Activated CD4-positive, alpha-beta T cell treated with anti-CD3 and anti-CD28 coated beads, Interleukin-2, amount 50 U/mL, for 48 hours (primary cell): ENCODE measurements at places on chromosomes 6 and 20.
A peak's percentile ranks its signal among the peaks of the same experiment; 100 is the strongest.

GRCh38 chr6:7171119-7171518, 63.4 kb downstream of the RREB1 start:
- DNase-seq: no peak

DNA sequence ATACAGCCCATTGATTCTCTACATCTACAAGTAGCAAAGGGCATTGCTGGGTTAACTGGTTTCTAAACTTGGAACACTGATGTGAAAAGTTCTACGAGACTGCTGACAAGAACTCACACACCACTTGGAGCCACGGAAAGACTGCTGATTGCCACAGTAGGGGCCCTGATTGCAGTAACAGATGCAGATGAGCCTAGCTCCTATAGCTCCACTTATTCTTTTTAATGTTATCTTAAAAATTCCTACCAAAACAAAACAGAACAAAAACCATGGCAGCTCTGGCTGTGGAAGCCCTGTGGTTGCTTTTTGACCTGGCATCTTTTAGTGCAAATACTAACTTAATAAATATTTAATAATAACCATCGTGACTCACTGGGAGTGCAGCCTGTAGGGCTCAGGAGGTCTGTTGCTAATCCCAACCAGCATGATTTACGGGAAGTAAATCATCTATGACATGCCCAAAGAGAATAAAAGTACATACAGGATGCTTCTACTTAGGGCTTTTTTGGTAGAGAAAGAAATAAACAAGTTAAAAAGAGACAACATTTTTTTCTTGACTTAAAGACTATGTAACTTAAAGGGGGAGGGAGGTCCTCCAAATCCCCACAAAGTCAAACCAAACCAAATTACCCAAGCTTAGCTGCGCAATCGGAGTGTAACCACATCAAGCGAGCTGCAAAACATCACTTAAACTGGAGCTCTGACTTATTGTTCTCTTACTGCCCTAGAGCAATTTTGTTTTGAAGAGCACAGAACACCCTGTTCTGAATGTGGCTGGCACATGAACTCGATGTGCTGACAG, 87.2 kb downstream of the FKBP5 start:
- peak; percentile 26 for DNase-seq

- DNase-seq: no peak
Measured at GRCh38 chr20:47300071-47300470, 56.4 kb downstream of the ZMYND8 start.

DNA sequence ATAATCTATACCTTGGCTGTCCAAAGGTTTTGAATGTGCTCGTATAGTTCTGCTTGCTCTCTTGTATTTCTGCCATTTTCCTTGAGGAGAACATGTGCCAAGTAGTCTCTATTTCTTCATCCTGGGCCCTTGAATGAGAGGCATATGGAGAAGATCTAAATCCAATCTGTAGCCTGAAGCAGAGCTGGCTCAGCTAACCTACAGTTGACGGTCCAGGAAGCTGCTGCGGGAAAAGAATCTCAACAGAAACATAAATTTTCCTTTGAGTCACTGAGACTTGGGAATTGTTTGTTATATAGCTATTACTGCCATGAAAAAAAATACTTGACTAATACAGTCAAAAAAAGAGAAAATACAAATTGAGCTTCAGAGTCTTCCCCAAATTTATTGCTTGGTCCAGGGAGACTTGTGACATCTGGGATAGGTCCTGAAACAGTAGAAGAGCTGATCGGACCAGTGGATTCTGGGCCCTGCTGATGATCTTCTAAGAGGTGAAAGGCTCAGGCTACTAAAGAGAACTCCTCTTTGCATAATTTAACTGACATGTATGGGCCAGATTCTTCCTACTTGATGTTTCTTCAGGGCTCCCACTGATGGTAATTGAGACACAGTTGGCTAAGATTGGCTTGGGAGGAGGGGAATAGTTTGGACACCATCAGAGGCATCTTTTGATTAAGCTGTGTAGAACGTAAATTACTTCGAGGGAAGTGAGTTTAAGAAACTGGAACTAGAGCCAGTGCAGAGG, 29.9 kb upstream of the PLCB4 start:
- DNase-seq: no peak

DNA sequence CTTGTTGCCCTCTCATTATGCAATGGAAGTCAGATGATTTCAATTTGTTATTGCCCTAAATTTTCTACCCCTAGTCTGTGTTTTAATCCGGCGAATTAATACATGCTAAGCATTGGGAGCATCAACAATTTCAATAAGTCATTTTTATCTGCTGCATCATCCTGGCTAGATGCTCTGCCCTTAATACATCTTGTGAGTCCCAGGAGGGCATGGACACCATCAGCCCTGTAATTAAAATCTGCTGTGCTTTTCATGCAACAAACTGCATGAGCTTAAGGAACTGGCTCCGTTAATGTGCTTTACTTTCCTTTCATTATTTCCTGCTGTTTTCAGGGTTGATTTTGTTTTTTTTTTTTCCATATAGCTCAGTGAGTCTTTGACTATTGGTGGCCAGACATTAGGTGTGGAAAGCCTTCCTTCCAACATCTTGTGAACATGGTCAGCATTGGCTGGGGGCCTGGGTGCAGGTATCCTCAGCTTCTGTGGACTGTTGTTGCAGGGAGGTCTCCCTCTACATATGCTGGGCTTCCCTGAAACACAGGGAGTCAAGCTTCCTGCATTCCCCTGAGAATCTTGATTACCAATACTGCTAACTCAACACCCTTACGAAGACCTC, 8.5 kb upstream of the PBOV1 start:
- no peak for DNase-seq

- DNase-seq: no peak
Measured at GRCh38 chr6:28537065-28537464, 11.4 kb downstream of the GPX5 start.

DNA sequence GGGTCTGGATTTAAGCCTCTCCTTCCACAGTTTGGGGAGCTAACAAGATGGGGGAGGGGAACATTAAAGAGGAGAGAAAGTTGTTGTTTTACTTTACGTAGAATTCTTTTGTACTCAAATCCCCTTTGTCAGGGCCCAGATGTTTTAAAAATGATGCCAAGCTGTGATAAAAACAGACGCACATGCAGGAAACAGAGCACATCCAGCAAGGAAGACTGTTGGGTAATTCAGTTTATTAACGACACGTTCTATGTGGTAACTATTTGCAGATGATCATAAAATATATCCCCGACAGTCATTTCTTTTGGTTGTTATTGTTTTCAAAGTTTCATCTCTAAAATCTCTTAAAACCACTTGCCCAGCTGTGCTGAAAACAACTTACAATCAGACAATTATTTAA, 307.0 kb upstream of the PRDM1 start:
- no peak for DNase-seq

- DNase-seq: no peak
Measured at GRCh38 chr20:3421985-3422384, 14.5 kb upstream of the DNAAF9 start.

DNA sequence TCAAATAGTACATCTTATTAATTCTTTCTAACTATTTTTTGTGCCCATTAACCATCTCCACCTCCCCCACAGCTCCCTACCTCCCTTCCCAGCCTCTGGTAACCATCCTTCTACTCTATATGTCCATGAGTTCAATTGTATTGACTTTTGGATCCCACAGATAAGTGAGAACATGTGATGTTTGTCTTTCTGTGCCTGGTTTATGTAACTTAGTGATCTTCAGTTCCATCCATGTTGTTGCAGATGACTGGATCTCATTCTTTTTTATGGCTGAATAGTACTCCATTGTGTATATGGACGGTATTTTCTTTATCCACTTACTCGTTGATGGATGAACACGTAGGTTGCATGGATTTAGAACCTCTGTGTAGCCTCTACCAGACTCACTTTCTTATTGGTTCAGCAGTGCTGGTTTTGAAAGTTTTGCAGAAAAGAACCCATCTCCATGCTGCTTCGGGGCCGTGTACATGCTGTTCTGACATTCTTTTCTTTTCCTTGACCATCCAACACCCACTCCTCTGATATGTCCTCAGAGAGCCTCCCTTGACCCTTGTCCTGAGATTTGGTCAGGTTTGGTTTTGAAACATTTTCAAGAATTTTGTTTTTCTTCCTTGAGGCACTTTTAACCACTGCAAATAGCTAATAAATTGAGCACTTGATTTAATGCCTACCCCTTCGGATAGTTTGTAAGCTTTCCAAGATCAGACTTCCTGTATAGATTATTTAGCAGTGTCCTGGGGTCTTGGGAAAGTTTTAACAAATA, 231.2 kb upstream of the ZFP64 start:
- DNase-seq: no peak

GRCh38 chr6:25642667-25643328, 9.2 kb upstream of the SCGN start:
- no peak for DNase-seq

GRCh38 chr6:95629551-95629950, 52.2 kb downstream of the MANEA start:
- no peak for DNase-seq

DNA sequence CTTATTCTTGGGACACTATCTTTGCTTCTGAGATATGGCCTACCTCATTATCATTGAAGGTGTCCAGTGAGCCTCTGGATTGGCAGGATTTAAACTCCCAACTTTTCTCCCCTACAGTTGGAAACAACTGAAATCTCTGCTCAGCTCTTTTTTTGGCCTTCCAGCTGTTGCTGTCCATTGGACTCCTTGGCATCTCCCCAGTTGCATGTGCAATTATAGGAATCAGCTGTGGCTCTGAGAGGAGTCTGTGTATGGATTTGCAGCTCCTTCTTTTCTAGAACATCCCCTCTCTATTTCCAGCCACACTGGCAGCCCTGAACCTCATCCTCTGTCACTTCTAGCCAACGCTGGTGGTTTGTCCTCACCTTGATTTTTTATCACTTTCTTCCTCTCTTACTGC, 21.2 kb downstream of the RAB22A start:
- no peak for DNase-seq

DNA sequence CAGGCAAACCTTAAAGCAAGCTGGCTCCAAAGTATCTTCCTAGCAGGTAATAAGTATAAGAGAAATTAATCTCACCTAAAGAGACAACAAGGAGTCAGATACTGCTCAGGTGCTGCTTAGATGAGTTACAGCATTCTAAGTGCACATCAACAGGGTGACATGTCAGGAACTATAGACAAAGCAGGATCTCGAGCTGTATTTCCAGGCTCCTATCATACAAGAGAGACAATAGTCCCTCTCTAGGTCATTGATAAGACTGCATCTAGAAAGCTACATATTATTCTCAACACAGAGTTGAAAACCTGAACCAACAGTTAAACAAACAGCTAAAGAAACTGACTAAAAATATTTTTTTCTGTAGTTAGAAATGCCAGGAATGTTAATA, 3.9 kb downstream of the PTPRK start:
- no peak for DNase-seq

DNA sequence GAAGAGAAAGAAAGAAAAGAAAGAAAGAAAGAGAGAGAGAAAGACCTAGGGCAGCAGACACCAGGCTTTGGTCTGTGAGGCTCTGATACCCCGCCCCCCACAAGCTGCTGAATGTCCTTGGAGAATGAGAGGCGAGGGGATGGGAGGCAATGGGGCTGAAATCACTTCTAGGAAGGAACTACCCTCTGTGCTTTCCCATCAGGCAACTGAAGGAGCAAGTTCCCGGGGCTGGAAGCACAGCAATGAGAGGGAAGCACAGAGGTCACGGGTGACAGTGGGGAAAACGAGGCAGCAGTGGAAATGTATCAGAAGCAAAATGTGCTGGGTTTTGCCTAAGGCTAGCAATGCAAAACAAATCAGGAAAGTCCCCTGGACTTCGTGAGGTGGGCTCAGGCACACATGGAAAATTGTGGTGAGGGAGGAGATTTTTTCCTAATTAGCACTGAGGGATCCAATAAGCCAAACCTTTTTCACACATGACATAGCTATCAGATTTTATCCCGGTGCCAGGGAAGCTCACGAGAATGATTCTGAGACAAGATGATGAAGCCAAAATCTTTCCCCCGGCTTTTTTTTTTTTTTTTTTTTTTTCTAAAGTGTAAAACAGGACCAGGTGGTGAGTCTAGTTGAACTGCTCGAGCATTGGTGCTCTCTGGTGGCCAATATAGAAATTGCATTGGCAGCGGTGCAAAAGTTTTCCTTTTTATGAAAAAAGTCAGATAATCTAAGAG, 16.8 kb upstream of the ARFGEF2 start:
- DNase-seq: peak; percentile 75

GRCh38 chr6:40210628-40211056, 276.4 kb upstream of the MOCS1 start:
- no peak for DNase-seq

DNA sequence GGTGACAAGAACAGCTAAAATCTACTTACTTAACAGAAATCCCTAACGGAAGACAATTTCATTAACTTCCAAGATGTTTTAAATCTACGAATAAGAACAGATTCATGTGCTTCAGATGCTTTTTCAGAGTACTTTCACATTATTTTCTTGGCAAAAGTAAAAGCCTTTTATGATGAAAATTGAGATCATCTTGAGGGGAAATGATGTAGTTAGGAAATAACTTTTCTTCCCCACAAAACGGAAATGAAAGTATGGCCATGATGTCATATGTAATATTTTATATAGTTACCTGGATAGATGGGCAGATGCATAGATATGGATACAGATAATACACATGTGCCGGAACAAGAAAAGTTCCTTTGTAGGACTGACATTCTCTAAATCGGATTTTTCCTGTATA, 32.8 kb downstream of the SASH1 start:
- DNase-seq: no peak

DNA sequence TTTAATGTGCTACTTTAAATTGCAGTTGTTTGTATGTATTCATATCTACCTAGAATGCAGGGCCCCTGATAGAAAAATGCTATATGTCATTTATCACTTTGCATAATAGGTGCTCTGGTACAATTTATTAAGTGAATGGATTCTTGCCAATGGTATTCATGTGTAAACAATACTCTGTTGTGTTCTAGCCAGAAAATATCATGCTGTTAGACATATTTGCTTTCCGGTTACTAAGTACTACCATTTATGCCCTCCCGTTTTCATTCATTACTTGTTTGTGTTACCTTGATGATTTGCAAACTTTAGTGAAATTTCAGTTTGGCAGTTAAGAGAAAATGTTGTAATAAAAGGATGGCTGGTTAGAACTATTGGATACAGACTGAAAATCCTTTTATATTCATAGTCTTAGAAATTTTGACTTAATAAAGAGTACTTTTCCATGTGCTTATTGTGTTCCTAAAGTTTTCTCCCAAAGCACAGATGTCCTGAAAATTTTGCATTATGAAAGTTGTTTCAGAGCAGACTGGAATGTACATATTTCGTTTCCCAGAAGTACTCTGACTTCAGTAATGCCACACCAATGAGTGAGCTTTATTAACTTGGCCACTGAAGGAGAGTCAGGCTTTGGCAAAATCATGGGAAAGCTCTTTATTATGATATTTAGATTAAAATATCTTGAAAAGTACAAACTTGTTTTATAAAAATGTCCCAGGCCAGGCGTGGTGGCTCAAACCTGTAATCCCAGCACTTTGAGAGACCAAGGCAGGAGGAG, 31.5 kb downstream of the RPF2 start:
- no peak for DNase-seq

- no peak for DNase-seq
Measured at GRCh38 chr6:2430612-2431011, 185.2 kb upstream of the GMDS start.

GRCh38 chr20:6040540-6040939, 13.3 kb downstream of the LRRN4 start:
- no peak for DNase-seq

GRCh38 chr6:33914645-33915044, 110.8 kb upstream of the MLN start:
- DNase-seq: peak; percentile 22
